ENCODE measurements at places on chromosomes 1 and 21. TPM values are rescaled to one million over a fixed set of nuclear protein-coding genes. Genes with fewer than 3 reads are reported as not detected.
A peak's percentile ranks its signal among the peaks of the same experiment; 100 is the strongest.

- DNase-seq = peak; percentile 89
Observed at GRCh38 chr1:15756143-15757015, 2.2 kb upstream of the FBLIM1 start.

- no peak for DNase-seq
Observed at GRCh38 chr1:209342441-209343175, 240.9 kb upstream of the CAMK1G start.

GRCh38 chr1:226679262-226679661 is 59.8 kb downstream of the ITPKB start:
- no peak for DNase-seq

The DIRAS3 gene
- total RNA-seq = 0.55 TPM

The NUDT4B gene
- 32.0 TPM for total RNA-seq

The TRABD2B gene
- 1.4 TPM for total RNA-seq

The AUNIP gene
- total RNA-seq = not detected

The PLA2G4A gene
- 12.0 TPM for total RNA-seq

Measured in lower leg skin (tissue), 4 donors.